Bronchus fibroblast of lung (primary cell): ENCODE measurements at places on chromosomes 13 and 19. TPM values are rescaled to one million over a fixed set of nuclear protein-coding genes. Genes with fewer than 3 reads are reported as not detected.

Gene MEF2B
- total RNA-seq: 0.15 TPM in 1 of 2 replicates, not detected in the other

Gene NDUFA7
- total RNA-seq: 51.6 and 59.5 TPM in 2 replicates

Gene RANBP3
- total RNA-seq: 51.1 and 59.8 TPM in 2 replicates

Gene C19orf67
- not detected in 2 replicates for total RNA-seq
